Stimulated activated CD4-positive, alpha-beta T cell treated with anti-CD3 and anti-CD28 coated beads, Interleukin-1b, Interleukin-23, amount 100 ng/mL, for 1 hour (primary cell): ENCODE measurements at places on chromosomes 1 and 21.

DNA sequence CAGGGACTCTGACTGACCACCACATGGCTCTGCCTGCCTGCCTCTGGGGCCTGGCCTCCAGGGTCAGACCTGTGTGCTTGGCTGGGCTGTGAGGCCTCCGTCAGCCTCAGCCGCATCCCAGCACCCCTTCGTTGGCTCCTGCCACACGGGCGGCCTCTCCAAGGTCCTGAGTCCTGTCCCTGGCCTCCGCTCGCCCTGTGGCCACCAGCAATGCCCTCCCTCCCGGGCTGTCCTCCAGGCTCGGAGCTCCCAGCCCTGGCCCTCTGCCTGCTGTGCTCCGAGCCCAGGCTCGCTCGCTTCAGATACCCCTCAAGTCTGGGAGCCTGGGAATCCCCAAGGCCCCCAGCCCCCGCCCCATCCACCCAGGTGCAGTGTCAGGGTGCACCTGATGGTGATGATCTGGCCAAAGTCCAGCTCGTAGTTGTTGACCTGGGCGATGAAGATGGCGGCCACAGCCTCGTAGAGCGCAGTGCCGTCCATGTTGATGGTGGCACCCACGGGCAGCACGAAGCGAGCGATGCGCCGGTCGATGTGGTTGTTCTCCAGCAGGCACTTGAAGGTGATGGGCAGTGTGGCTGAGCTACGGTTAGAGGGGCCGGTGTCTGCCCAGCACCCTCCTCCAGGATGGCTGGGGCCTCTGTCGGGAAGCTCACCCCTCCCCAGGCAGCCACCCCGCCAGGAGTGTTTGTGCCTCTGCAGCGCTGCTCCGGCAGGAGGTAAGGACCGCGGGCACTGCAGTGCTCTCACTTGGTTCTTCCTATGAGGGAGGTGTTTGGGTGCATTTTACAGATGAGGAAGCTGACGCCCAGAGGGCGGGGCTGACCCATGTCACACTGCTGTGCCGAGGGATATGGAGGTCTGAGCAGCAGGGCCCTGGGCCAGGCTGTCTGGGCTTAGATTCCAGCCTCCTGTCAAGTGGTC lies 28.5 kb downstream of the PODN start:
- DNase-seq = no peak

DNA sequence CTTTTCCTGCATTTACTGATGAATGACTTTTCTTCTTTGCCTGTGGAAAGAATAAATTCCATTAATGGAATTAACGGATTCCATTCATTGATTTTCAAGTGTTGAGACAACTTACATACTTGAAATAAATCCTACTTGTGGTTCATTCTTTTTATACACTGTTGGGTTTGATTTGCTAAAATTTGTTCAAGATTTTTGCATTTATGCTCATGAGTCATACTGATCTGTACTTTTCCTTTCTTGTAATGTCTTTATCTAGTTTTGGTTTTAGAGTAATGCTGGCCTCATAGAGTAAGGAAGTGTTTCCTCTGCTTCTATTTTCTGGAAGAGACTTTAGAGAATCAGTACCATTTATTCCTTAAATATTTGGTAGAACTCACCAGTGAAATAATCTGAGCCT lies 14.4 kb downstream of the UROD start:
- no peak for DNase-seq

- DNase-seq = no peak
These were observed 24.7 kb upstream of the CCT8 start for GRCh38 chr21:29098156-29098555.

DNA sequence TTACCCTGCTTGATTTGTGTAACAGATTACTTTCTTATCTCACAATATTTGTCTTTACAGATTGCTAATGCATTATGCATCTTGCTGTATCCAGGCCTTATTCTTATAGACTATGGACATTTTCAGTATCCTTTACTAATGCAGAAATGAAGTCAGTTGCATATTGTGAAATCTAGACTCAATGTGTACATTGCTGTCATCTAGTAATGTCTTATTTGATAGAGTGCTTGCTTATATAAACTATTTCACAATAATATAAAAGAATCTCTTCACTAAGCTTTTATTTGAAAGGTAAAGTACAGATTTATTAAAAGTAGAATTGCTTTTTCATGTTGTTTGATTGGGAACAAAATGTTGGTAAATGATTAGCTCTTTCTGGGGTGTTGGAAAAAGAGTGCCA lies 39.6 kb downstream of the ALG6 start:
- no peak for DNase-seq

- no peak for DNase-seq
These were observed 456.7 kb downstream of the LMO4 start for GRCh38 chr1:87785386-87785785.

GRCh38 chr1:226520640-226521355 lies 27.8 kb upstream of the STUM start:
- no peak for DNase-seq
